Hippocampal formation (tissue), 2 donors: ENCODE measurements at places on chromosomes 16 and 17.

DNA sequence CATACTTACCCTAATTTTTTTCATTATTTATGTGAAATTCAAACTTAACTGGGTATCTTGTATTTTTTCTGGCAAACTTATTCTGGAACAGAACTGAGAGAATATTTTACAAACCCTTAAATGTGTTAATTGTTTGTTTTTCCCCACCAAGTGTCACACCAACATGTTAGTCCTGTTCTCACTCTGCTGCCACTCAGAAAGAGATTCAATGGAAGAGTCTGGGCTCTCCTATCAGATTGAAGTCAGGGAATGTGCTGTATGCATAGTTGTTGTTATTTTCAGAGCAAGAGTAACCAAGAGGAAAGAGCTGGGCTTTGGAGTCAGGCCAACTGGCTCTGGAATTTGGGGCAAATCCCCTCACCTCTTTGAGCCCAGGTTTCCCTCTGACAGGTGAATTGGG, 43.2 kb downstream of the SLC6A2 start:
- no peak for DNase-seq

GRCh38 chr17:40554646-40555295, 10.5 kb downstream of the CCR7 start:
- DNase-seq = no peak

DNA sequence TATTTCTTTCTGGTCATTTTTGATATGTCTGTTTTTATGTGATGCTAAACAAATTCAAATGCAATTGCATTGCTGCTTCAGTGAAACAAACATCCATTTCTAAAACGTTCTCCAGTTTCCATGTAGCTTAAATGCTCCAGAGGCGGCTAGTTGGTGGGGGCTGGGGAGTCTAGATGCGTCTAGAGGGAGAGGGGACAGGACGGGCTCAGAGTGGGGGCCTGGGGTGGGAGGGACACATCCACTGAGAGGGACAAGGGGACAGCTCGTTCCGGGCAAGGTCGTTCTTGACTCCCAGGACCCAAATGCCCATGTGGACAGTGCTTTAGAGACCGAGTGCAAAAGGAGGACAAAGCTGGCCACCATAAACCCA, 102.3 kb downstream of the FOXL1 start:
- DNase-seq = no peak

DNA sequence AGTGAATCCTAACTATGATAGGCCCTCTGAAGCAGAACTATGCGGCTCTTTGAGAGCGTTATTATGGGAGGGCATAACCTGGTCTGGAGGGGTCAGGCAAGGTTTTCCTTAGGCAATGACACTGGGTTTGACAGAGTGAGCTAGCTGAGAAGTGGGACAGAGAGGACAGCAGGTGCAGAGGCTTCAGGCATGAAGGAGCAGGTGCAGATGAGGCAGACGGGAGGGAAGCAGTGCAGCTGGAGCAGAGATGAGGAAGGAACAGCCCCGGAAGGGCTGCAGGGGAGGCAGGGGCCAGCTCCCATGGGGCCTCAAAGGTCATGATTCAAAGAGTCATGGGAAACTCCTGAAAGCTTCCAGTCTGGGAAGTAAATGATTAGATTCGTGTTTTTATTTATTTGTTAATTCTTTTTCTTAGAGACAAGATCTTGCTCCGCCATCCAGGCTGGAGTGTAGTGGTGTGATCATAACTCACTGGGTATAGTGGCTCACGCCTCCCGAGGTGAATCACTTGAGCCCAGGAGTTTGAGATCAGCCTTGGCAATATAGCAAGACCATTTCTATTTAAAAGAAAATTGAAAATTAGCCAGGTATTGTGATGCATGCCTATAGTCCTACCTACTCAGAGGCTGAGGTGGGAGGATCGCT, 5.4 kb downstream of the MARCHF10 start:
- DNase-seq = no peak

- DNase-seq = no peak
Measured at GRCh38 chr16:81866820-81867440, 87.8 kb downstream of the PLCG2 start.

DNA sequence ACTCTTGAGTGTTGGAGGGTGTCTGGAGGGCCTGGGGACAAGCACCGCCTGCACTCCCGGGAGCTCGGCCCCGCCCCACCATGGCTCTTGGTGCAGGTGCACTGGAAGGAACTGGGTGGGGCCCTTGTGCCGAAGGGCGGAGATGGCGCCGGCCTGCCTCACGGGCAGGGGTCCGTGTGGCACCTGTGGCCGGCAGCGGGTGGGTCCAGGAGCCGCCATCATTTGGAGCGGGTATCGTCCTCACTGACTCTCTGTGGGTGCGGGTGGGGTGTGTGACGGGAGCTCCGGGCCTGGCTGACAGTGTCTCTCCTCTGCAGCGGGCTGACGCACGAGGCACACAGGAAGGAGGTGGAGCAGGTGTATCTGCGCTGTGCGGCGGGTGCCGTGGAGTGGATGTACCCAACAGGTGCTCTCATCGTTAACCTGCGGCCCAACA, 5.2 kb downstream of the METRNL start:
- no peak for DNase-seq

DNA sequence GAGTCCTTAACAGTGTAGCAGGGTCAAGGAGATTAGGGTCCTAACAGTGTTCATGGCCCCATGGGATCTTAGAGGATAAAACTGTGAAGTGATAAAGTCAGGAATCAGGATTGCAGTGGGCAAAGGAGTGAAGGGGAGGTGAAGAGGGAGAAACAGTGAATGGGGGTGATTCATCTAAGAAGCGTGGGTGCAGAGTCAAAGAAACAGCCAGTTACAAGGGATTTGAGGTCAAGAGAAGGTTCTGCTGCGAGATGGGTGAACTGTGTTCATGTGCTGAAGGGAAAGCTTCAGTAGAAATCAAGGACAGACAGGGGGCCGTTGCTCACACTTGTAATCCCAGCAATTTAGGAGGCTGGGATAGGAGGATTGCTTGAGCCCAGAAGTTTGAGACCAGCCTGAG, 5.9 kb downstream of the GTF3C1 start:
- DNase-seq = no peak

GRCh38 chr16:30407804-30408534, 563 bp downstream of the ZNF771 start:
- DNase-seq = no peak

GRCh38 chr16:77669057-77669456, 53.3 kb upstream of the NUDT7 start:
- DNase-seq = no peak

DNA sequence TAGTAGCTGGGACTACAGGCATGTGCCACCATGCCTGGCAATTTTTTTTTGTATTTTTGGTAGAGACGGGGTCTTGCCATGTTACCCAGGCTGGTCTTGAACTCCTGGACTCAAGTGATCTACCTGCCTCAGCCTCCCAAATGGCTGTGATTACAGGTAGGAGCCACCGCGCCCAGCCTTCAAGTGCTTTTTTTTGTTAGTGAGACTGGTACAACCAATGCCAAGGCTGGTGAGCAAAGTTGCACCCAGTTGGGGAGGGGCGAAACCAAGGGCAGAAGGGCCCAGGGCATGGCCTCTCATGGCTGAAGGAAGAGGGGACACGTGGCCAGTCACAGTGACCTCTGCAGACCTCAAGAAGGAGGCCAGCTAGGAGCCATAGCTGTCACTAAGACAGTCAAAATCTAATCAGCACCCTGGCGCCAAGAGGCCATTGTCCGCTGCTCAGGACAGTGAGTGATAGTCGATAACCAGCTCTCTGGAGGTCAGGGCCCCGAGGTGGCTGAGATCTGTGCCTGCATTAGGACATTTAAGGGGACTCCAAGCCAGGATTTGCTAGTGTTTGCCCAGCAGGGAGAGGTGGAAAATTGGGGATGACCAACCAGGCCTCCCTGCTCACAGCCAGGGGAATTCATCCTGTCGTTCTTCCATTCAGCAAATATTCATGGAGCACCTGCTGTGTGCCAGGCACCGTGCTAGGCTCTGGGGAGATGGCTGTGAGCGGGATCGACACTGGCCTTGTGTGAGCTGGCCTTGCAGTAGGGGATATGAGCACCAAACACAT, 10.2 kb downstream of the IL4R start:
- DNase-seq = no peak

- DNase-seq = no peak
Measured at GRCh38 chr17:15350777-15351477, 9.5 kb upstream of the TEKT3 start.

DNA sequence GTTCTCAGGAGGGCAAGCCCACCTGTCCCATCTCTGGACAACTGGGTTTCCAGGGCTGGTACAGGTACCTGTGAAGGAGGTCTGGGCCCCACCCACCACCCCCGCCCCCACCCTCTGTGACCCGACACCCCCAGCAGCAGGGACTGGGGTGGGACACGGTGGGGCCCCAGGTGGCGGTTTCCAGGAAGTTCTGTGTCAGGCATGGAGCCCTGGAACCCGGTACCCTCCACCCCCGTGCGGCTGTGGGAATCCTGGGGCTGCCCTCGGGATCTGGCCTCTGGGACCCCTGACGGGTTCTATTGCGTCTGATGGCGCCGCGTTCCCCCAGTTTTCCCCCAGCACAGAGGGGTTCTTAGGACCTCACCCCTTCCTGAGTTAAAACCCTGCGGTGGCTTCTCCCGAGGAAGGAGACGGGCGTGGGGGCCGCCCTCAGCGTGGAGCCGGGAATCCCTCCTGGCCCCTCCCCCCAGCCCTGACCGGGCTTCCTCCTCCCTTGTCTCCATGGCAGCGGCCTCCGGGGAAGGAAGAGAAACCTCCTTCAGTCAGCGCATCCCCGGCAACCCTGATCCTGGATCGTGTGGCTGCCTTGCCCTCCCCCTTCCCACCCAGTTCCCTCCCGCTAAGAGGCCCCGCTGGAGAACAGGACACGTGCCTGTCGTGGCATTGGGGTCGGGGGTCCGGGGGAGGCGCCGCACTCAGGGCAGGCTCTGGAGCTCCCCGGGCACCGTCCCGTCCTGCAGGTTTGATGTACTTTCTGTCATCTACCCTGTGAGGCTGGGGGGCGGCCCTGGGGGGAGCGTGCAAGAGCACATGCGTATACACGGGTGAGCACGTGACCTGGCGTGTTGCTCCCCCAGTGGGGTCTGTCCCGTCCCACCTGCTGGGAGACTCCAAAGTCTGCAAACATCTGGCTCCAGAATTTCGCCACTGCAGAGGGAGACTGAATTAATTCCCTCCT, 30.3 kb downstream of the CACNA1H start:
- no peak for DNase-seq

GRCh38 chr16:79452671-79453070, 147.9 kb downstream of the MAF start:
- no peak for DNase-seq

- peak; percentile 45 for DNase-seq
Measured at GRCh38 chr17:48724251-48725003, 1.4 kb downstream of the PRAC2 start.

- DNase-seq = peak; percentile 91
Measured at GRCh38 chr17:31373150-31374093, 18.1 kb upstream of the RAB11FIP4 start.

DNA sequence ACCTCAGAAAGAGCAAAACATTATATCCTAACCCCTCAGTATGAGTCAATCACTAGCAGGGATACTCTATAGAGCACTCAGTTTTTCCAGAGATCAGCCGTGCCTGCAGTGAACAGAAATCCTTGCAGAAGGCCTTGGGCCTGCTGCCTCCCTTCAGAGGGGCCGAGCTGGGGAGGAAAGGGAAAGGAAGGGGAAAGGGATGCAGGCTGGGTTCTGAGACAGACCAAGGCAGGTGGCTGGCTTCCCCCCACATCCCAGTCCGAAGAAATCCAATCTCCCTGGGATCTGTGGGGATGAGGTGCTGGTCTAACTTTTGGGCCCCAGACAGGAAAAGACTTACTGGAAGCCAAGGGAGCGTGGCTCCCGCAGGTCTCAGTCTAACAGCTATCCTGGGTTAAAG, 25.3 kb downstream of the SRL start:
- no peak for DNase-seq

DNA sequence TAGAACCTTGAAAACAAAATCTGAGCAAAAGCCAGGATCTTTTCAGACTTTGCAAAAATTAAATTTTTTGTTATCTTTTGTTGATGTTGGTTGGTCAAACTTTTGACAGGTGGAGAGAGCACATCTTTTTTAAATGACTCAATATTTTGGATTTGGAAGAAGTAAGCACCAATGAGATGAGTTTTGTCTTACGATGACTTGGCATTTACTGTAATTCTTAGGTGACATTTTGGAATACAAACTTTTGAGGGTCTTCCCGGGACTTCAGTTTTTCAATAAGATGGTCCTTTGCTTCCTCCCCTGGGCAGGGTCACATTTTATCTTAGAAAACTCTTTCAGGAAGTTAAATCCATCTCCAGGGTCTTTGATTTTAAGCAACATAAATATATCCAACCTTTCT, 423.9 kb downstream of the HS3ST3B1 start:
- no peak for DNase-seq

DNA sequence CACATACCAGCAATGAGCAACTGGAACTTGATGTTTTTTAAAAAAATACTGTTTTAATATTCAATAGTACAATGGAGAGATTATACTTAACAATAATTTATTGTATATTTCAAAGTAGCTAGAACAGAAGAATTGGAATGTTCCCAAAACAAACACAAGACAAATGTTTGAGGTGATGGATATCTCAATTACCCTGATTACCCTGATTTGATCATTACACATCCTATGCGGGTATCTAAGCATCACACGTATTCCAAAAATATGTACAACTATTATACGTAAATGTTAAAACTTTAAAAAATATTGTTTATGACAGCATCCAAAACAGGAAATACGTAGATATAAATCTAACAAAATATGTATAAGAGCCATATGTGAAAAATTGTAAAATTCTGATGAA, 96.8 kb downstream of the DYNLRB2 start:
- DNase-seq = no peak

DNA sequence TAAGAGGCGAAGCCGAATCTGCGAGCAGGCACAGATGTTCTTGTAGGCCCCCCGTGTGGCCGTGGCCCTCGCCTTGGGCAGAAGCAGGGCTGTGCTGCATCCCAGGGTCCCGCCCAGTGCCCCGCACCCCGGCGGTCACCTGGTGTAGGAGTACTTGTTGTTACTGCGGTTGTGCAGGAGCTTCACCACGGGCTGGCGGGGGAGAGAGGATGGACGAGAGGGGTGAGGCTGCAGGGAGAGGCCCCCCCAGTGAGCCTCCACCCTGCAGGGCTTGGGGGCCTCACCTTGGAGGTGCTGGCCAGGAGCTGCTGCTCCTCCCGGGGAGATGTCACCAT, 11.4 kb downstream of the ASPHD1 start:
- no peak for DNase-seq

DNA sequence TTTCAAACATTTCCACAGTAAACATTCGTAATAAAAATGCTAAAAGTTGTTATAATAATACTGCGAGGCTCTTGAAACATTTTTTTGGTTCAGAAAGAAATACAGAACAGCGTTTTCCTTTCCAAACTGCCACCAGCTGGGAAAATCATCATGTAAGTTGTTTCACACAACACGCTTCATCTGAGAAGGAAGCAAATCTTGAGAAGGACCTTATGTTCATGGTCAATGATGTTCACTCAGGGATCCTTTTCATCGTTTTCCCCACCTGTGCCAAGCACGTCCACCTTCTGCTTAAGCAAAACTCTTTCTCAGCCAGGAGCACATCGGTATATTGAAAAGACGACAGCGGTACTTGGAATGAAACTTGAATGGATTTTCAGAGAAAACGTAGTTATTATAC, 274.5 kb upstream of the ELAC2 start:
- DNase-seq = no peak
